ENCODE measurements at places on chromosomes 2 and 18.
A peak's percentile ranks its signal among the peaks of the same experiment; 100 is the strongest.

DNA sequence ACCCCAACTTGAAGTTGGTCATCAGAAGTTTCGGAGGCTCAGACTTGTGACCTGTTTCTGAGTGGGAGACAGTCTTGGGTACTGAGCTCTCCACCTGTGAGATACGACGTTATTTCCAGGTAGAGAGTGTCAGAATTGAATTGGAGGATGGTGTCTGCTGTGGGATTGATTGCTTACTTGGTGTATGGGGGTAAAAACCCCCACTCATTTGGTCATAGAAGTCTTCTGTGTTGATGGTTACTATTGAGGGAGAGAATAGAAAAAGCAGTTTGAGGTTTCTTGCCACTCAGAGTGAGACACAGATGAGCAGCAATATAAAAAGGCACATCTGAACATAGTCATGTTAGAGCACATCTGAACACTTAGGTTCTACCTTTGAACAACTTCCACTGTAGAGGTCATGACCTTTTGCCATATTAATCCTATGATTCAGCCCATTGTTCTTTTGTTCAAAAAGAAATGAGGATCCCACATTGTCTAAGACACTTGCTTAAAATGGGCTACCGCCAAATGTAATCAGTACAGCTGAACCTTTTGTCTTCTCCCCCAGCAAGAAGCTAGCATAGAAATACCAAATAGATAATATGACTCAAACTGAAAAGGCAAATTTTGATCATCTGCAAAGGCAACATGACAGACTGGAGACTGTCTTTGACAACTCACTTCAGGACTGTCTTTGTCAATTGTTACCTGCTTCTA, 73.3 kb downstream of the NAB1 start:
- peak; percentile 84 for DNase-seq

GRCh38 chr2:38113981-38114708, 38.2 kb upstream of the CYP1B1 start:
- no peak for DNase-seq

- DNase-seq = no peak
These were observed 295.8 kb upstream of the ZNF804A start for GRCh38 chr2:184302506-184302905.

- DNase-seq = peak; percentile 35
These were observed 101.5 kb upstream of the SETBP1 start for GRCh38 chr18:44579028-44579702.

- no peak for DNase-seq
These were observed 35.9 kb upstream of the HTR2B start for GRCh38 chr2:231160701-231161100.

DNA sequence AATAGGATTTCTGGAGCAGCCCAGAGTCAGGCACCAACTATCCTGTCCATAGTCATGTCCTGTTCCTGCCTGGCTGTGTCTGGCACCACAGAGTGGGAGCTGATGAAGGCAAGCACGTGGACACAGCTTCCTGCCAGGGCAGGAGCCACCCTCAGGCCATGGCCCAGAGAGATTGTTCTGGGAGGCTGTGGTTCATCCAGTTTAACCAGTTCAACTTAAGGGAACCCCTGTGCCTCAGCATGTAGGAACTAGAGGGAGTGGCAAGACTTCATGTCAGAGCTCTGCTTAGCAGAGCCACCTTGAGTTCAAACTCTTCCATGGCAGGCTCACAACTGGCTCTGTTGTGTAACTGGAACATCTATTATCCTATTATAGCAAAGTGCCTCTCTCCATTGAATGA, 73.2 kb upstream of the NCKAP5 start:
- no peak for DNase-seq

- DNase-seq = no peak
These were observed 98.8 kb downstream of the TNS1 start for GRCh38 chr2:217903859-217904613.

- no peak for DNase-seq
These were observed 6.7 kb downstream of the PPP1R7 start for GRCh38 chr2:241156971-241157441.

GRCh38 chr18:44637210-44638033, 43.3 kb upstream of the SETBP1 start:
- DNase-seq = peak; percentile 7

- DNase-seq = peak; percentile 54
These were observed 177.8 kb downstream of the KIAA1328 start for GRCh38 chr18:37006742-37007141.

DNA sequence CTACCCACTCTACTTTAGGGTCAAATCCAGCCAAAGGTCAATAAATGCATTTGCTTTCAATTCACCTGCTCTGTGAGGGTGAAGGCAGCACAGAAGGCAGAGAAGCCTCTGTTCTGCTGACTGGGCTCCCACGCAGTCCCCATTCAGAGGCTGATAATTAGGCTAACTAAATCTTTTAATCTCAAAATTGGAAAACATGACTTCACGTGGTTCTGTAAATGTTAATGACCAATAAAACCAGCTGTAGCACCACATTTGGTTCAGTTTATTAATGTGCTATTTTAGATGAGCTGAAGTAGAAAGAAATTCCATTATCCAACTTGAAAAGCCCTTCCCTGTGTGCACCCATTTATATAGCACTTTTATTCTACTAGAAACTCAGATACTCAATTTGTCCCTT, 310.6 kb downstream of the C1D start:
- DNase-seq = no peak

GRCh38 chr2:208097801-208098200, 26.5 kb downstream of the CRYGD start:
- DNase-seq = no peak

DNA sequence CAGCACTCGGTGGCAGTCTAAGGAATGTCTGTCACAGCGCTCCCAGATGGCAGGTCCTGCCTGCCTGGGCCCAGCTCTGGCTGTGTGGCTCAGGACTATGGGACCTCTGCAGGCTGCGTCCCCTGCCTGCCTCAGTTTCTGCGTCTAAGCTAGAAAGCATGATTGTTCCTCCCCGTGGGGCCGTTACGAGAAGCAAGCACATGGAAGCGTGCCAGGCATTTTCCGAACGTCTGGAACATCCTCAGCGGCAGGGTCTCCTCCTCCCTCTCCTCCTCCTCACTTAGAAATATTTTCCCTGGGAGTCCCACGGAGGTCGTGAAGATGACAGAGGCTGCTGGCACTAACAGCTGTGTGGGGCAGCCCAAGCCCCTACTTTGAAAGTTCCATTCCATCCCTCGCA, 43.3 kb downstream of the LRRFIP1 start:
- DNase-seq = no peak

- peak; percentile 50 for DNase-seq
These were observed 399.8 kb downstream of the TMEM182 start for GRCh38 chr2:103161456-103162289.

DNA sequence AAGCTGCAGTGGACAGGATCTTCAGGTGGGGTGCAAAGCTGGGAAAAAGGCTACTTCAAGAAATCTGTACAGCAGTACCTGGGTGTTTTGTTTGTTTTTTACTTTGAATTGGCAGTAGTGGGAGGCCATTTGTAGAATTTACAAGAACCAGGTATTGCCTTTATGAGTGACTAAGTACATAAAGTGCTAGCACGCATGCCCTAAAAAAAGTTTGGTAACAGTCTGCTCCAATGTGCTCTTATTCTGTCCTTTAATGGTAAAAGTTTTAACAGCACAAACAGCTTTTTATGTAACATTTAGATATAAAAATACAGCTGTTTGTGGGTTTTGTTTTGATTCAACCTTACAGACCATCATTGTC, 17.2 kb downstream of the REV1 start:
- DNase-seq = no peak

DNA sequence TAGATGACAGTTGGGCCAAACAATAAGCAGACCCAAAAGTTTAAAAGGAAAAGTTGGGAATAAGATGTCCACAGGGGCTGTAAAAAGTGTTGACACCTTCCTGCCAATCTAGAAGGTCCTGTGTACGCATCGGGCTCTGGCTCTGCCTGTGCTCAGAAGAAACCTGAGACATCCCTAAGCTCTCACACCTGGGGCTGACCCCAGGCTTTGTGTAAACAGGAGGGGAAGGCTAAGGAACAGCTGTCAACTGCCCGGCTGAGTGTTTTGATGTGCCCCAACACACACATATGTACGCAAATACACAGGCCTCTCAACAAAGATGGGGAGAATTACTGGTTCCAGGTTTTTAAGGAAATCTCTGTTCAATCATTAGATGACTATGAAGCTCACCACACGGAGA, 59.5 kb downstream of the TMEM131 start:
- peak; percentile 63 for DNase-seq

DNA sequence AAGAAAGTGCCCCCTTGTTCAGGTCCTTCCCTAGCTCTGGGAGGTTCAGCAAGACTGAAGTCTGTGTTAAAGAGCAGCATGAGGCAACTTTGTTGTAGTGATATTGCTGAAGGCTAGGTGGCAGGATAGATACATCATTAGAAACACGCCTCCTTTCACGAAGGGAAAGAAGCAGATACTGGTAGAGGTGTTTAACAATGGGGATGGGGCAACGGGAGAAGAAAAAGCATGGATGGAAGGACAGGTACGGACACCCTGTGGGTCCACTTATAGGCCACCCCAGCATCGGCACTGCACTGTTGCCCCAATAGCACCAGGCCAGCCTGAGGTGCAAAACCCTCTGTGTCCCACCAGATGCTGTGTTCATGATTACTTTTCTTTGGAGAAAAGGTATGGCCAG, 3.5 kb upstream of the IGFBP5 start:
- peak; percentile 47 for DNase-seq

DNA sequence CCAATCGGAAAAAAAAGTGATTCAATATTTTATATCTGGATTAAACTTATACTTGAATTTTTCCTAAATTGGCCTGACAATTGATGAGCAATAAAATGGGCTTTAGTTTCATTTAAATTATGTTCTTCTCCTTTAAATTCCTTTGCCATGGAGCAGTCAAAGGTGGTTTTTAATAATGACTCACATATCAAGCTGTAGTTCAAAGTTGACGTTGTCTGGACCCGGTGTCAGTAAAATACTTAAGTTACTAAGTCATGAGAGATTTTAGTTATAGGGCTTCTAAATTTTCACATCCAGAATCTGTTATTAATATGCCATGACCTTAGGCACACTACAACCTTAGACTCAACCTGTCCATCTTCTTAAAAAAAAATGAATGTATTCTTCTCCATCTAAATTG, 62.5 kb downstream of the CDH2 start:
- DNase-seq = no peak

DNA sequence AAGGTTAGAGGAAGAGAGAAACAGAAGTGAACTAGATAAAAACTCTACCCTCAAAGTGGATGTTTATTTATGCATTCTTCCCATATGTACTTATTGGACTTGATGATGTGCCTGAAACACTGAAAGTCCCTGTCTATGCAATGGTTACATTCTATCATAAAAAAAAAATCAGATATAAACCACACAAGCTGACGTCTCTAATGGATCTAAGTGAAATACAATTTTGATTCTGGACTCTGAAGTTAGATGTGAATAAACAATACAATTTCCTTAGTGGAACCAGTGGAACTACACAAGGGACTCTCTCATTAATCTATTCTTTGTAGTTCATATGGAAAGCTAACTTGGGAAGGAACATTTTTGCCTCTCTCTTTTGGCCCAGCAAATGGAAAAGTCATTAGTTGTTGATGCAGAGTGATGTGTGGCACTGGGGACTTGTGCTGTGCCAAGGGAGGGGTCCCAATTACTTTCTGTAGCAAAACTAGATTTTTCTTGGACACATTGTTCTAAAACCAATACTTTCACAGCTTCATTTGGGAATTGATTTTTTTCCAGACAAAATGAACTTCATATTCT, 376.8 kb downstream of the TRIB2 start:
- no peak for DNase-seq

- DNase-seq = no peak
These were observed 65.3 kb downstream of the STAT1 start for GRCh38 chr2:190948671-190949070.

DNA sequence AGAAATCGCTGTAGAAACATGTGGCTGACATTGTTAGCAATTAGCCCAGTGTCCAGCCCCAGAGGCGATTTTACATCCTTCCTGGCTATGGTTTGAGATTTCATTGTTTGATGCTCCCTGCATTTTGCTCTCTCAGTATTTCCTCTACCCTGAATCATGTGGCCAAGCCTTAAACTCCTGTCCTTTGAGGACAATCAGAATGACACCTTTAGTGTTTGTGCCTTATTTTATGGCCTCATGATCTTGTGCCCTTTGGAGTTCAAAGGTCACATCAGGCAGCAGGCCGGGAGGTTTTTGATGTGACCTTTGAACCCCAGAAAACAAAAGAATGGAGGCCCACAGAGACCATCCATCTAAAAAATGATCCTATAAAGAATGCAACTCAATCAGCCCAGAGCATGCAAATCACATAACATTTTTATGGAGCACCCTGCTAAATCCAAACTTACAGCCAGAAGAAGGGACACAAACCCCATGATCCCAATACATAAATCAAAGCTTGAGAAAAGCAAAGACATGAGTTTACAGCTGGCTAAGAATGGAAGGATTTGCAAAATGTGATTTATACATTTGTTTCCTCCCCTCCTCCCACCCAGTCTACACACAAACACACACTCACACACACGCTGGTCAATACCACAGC, 52.5 kb downstream of the FECH start:
- no peak for DNase-seq

- DNase-seq = no peak
These were observed 19.4 kb downstream of the OTOF start for GRCh38 chr2:26458365-26459042.

Data from GM12865 (cell line).